Activated CD4-positive, alpha-beta T cell treated with anti-CD3 and anti-CD28 coated beads, Interleukin-2, Interleukin-6, amounts not matched to agents 100 ng/mL and 50 ng/mL, durations not matched to agents 16 hours and 8 hours (primary cell): ENCODE measurements at places on chromosomes 4 and X.

- DNase-seq: no peak
Observed at GRCh38 chr4:182835006-182835740, 82.0 kb downstream of the DCTD start.

DNA sequence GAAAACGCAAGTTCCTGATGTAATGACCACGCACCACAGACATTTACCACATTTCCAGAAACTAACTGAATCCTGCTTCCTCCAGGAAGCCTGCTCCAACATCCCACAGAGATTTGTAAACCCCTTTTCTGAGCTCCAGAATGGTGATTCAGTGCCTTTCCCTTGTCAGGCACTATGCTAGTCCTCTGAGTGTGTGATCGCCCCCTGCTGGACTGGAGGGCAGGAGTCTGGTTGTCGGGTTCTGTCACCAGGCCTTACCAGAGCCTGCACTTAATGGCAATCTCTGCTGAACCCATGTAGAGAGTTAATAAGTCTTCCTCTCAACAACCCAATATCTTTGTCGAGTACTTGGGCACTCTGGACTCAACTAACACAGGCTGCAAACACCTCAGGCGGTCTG is 14.5 kb upstream of the KDM5C start:
- DNase-seq: peak; percentile 62

DNA sequence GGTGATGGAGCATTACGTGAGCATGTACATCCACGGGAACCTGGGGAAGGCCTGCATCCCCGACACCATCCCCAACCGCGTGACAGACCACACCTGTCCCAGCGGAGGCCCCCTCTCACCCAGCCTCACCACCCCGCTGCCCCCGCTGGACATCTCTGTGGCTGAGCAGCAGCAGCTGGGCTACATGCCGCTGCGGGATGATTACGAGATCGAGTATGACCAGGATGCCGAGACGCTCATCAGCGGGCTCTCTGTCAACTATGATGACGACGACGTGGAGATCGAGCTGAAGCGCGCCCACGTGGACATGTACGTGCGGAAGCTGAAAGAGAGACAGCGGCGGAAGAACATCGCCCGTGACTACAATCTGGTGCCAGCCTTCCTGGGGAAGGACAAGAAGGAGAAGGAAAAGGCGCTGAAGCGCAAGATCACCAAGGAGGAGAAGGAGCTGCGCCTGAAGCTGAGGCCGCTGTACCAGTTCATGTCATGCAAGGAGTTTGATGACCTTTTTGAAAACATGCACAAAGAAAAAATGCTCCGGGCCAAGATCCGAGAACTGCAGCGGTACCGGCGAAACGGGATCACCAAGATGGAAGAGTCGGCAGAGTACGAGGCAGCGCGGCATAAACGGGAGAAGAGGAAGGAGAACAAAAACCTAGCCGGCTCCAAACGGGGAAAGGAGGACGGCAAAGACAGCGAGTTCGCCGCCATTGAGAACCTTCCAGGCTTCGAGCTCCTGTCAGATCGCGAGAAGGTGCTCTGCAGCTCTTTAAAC is 11.1 kb downstream of the TADA2B start:
- no peak for DNase-seq

- DNase-seq: peak; percentile 32
Observed at GRCh38 chr4:15963576-15963975, 601 bp upstream of the FGFBP2 start.

GRCh38 chr4:42596918-42597317 is 60.0 kb downstream of the ATP8A1 start:
- DNase-seq: no peak

DNA sequence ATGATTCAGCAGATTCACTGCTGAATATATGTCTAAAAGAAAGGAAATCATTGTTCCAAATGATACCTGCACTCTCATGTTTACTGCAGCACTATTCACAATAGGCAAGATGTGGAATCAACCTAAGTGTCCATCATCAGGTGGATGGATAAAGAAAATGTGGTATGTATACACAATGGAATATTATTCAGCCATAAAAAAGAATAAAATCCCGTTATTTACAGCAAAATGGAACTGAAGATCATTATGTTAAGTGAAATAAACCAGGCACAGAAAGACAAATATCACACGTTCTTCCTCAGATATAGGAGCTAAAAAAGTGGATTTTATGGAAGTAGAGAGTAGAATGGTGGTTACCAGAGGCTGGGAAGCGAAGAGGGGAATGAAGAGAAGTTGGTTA is 130.4 kb downstream of the STIM2 start:
- no peak for DNase-seq

- no peak for DNase-seq
Observed at GRCh38 chr4:78788007-78788889, 12.1 kb downstream of the BMP2K start.

- peak; percentile 21 for DNase-seq
Observed at GRCh38 chrX:46758163-46758955, 559 bp downstream of the SLC9A7 start.

DNA sequence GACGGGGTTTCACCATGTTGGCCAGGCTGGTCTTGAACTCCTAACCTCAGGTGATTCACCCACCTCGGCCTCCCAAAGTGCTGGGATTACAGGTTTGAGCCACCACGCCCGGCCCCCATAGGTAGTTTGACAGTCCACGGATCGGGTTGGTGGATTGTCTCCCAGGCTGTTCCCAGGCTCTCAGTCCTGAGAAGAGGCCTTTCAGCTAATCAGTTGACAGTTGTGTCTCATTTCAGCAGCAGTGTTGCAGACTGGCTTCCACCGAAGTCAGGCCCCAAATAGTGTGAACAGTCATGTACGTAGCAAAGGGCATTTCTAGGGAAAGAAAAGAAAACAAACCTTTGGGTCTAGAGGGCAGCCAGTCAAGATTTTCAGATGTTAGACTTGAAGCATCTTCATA is 102.4 kb upstream of the TLR3 start:
- no peak for DNase-seq

GRCh38 chrX:72159769-72160168 is 21.8 kb upstream of the PIN4 start:
- DNase-seq: no peak

GRCh38 chr4:123446865-123447474 is 50.4 kb downstream of the SPRY1 start:
- no peak for DNase-seq

DNA sequence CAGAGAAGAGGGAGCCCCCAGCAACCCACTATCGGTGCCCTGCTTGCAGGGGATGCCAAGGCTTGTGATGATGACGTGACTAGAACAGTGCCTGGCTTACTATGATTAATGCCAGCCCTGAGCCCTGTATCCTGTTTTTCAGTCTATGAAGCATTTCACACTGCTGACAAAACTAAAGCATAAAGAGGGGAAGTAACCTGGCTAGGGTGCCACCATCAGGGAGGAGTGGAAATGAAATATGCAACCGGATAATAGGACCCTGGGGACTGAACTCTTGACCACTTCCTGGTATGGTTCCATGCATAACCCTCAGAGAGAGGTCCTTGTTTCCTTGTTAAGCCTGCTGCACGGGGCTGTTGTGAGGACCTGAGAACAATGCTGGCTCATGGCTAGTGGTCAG is 50.3 kb downstream of the MED28 start:
- DNase-seq: no peak

GRCh38 chr4:15794905-15795304 is 16.8 kb downstream of the CD38 start:
- peak; percentile 13 for DNase-seq

DNA sequence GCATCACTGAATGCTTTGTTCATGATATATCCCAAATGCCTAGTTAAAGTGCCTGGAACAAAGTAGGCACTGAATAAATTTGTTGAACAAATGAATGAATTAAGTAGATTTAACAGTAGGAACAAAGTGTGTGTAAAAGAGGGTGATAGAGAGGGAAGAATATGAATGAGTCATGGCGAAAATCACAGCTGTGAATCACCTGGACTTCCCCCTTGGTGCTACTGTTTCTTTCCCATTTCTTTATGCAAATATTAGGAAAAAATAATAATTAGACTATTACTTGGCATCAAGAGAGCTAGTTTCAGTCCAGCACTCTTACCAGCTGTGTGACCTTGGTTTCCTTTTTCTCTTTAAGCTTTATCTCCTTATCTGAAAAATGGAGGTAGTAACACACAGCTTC is 9.2 kb downstream of the SPIN3 start:
- DNase-seq: peak; percentile 9

DNA sequence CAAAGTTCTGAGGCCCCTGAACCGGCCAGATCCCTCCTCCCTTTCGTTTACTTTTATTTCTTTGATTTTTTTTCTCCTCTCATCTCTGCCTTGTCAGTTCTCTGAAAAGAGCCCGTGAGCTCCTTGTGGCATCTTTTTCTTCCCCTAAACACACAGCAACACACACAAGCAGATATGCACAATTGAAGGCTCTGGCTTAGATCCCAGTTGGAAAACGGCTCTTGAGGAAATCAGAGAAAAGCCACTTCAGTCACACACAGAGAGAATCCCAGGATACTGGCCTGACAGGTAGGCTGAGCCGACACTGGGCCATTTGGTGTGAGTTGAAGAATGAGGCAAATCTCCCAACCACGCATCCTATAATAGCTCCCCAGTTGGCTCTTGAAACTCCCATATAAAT is 12.9 kb downstream of the DIPK2B start:
- no peak for DNase-seq

GRCh38 chrX:46782034-46782433 is 23.1 kb upstream of the SLC9A7 start:
- DNase-seq: peak; percentile 8

DNA sequence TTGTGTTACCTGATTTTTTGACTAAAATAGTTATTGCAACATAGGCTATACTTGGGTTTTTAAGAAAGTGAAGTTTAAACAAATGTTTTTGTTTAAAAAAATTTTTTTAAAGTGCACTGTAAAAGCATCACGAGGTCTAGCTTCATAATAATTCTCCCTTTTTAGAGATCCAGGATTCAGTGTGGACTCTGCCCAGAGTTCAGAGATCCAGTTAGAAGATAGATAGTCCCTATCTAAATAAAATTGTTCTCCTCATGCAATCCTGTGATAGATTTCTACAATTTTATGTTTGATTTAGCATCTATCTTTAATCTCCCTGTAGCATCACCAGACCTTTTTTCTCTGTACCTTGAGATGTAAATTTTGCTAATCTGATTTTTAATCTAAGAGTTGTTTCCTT is 85.5 kb upstream of the HPGD start:
- DNase-seq: no peak

GRCh38 chrX:118211891-118212816 is 95.5 kb upstream of the KLHL13 start:
- DNase-seq: no peak

DNA sequence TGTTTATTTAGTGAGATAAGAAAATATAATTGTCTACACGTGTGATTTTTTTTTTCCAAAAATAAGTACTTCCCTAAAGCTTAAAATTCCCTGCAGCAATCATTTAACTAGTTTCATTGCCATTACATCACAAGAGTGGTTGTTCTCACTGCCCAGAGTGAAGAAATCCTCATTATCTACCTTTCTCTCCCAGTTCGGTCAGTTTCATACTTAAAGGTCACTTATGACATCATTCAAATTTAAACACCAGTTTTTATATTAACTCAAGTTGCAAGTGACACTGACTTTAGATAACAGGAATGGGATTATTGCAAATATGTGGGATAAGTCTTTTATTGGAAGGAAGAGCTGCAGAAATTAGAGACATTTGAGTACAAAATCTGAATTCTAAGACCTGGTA is 1699.8 kb upstream of the IGFBP7 start:
- no peak for DNase-seq

GRCh38 chr4:144902614-144903013 is 195.4 kb downstream of the ANAPC10 start:
- DNase-seq: no peak

- DNase-seq: no peak
Observed at GRCh38 chr4:20062054-20062453, 189.7 kb upstream of the SLIT2 start.

DNA sequence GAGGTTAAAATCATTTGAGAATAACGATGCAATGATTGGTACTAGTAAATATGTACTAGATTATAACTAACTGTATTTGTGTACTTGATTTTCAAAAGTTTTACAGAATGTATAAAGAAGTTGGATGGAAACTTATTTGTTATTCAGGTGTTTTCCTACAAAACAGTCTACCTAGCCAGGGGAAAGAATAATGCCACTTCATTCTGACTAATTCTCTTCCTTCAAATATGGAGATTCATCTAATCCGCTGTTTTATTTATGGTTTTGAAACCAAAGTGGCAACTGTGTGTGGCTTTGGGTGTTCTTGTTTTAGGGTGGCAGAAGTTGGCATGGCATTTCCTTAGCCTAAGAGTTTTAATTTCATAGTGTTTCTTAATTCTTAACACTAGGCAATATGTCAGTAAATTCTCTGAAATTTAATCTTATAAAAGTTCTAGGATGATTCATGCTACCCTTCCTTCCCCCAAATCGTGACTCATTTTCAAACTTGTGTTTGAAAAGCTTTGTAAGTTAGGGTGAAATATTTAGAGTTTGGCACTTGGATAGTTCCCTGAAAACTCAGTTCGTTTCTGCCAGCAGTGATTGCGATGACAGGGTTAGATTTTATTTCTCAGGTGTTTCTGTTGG is 62.6 kb downstream of the DCLK2 start:
- peak; percentile 55 for DNase-seq

- no peak for DNase-seq
Observed at GRCh38 chrX:133880032-133880443, 105.4 kb downstream of the GPC3 start.

- DNase-seq: no peak
Observed at GRCh38 chr4:8439168-8439567, 1.4 kb downstream of the ACOX3 start.

DNA sequence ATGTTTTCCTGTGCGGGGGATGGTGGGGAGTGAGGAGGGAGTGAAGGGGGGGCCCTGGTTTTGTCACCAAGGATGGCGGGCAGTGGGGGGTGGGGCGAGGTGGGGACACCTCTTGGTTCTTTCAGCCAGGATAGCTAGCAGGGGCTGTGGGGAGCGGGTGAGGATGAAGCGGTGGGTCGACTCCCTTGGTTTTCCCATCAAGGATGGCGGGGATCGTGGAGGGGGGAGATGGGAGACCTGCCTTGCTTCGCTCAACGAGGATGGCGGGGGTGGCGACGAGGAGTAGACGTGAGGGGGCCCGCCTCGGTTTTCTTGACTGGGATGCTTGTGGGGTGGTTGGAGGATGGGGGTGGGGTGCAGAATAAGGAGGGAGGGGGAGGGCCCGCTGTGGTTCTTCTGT is 643 bp downstream of the FHL1 start:
- no peak for DNase-seq

GRCh38 chr4:130335417-130336194 is 1239.7 kb downstream of the C4orf33 start:
- no peak for DNase-seq

DNA sequence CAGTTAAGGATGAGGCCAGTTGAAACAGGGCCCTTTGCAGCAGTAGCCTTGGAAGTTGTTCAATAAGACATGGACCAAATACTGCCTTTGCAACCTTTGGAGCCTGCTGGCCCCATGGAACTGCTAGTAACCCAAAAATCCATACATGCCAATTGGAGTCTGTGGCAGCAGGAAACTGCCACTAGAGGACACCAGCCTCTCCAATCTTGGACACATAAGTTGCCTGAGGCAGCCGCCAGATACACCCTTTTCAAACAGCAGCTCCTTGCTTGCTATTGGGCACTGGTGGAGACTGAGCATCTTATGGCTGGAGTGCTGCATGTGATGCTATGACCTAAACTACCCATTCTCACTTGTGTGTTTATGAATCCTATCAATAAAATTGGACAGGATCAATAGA is 14.8 kb upstream of the LAP3 start:
- DNase-seq: no peak
